ENCODE measurements at places on chromosomes 3 and 15.

GRCh38 chr15:56683908-56684307, 49.4 kb downstream of the ZNF280D start:
- no peak for DNase-seq

DNA sequence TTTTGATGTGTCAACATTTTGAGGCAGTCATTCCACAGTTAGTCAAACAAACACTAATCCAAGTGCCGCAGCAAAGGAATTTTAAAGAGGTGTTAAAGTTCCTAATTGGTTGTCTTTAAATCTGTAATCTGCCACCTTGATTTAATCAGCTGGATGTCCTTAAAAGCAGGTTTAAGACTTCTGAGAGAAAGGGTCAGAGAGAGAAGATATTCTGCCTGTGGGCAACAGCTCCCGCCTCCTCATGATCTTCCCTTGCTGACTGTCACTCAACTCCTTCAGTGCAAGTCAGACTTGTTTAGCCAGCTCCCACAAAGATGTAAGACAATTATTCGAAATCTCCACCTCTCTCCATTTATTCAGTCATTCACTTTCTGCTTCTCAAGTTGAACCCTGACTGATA, 92.6 kb upstream of the MYRIP start:
- no peak for DNase-seq

- no peak for DNase-seq
Measured at GRCh38 chr3:24763393-24763792, 268.7 kb upstream of the THRB start.

- DNase-seq, result no peak
Measured at GRCh38 chr15:62845241-62846126, 197.1 kb upstream of the TPM1 start.

DNA sequence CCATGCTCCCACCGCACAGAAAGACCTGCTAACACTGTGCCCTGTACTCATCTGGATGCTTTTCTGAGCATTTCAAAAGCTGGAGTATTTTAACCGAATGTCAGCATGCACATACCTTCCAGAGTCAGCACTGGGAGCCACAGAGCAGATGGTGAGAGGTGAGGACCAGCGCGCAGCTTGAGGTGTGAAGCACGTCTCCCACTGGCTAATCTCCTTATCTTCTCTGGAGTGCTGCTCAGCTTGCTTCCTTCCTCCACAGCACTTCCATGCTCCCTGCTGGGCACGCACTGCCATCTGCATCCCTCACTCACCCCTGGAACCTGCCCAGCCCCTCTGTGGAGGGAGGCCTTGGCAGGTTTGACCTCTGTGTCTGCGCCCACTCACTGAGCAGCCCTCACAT, at the start of gene GNB5:
GNB5 (minus strand) TSS at position 186 of the 400 bp plus-strand sequence. CDS start 6,716 bp downstream, outside the sequence.
- DNase-seq, result no peak

- DNase-seq, result no peak
Measured at GRCh38 chr15:64011736-64012135, 34.5 kb downstream of the DAPK2 start.

DNA sequence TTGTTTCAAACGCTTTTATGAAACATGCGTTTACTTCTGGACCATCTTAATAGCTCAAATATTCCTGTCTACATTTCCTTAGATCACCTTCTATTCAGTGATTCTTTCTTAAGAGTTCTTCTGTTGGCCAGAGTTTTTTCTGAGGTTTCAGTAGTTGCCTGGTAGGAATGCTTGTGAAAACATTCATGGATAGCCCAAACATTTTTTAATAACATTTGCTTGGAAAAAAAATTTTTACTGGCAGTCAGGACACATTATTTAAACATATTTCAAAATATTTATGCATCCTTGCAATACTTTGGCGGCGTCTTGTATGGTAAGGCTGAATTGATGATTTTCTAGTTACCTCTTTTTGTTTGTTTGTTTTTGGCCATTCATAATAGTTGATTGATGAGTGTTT, 47.4 kb upstream of the ZBTB20 start:
- no peak for DNase-seq

DNA sequence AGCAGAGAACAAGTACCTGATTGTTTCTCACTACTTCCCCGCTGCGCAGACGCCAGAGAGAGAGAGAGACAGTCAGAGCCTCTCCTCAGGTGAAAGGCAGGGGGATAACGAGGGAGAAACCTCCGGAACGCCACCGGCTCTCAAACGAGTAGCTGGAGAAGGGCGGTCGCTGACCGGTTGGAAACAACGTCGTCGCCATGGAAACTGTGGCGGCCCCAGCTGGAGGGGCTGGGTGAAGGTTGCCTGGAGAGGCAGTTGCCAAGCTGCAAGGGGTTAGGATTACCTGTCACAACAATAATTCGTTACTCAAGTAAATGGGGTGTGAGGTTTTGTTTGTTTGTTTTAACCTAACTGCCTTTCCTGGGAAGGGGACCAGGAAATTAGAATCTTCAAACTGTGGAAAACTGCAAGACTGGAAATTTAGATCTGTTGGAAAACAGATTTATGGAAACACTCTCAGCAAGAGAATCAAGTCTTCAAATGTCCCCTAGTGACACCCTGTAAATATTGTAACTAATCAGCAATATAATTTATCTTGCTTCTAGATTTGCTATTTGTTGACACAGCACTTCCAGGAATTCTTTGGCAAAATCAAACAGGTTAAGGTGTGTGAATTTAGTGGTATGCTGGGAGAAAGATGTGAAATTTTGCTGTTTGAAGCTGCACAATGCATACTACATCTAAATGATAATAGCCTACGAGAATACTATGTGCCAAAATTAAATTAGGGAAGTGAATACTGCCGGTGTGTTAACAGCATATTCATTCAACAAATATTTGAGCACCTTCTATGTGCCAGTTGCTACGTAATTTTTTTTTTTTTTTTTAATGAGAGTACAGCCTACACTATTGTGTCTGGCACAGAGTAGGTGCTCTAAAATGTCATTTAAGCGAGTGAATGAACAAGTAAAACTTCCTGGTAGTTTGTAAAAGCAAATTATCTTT, at the start of gene DNAH12:
DNAH12 (minus strand) TSS at position 164 of the 945 bp plus-strand sequence. CDS start 1,474 bp downstream, outside the sequence.
- DNase-seq, result no peak

- DNase-seq, result no peak
Measured at GRCh38 chr3:111769992-111770352, 89.1 kb upstream of the PHLDB2 start.

DNA sequence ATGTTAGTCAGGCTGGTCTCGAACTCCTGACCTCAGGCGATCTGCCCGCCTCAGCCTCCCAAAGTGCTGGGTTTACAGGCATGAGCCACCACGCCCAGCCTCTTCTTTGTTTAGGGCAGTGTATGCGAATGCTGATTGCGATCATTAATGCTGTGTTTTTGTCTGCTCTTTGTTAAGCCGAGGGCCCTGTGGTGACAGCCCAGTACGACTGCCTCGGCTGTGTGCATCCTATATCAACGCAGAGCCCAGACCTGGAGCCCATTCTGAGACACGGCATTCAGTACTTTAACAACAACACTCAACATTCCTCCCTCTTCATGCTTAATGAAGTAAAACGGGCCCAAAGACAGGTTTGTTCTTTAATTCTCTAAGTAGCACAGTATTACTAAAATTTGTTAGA, 7.8 kb downstream of the KNG1 start:
- DNase-seq, result no peak

GRCh38 chr15:28943611-28944230, 57.9 kb downstream of the APBA2 start:
- DNase-seq, result no peak

GRCh38 chr15:68910816-68911215, 19.5 kb upstream of the SPESP1 start:
- DNase-seq, result no peak

GRCh38 chr3:195247863-195248189, 23.1 kb downstream of the XXYLT1 start:
- no peak for DNase-seq

- DNase-seq, result no peak
Measured at GRCh38 chr3:10707400-10708215, 108.4 kb upstream of the SLC6A11 start.

DNA sequence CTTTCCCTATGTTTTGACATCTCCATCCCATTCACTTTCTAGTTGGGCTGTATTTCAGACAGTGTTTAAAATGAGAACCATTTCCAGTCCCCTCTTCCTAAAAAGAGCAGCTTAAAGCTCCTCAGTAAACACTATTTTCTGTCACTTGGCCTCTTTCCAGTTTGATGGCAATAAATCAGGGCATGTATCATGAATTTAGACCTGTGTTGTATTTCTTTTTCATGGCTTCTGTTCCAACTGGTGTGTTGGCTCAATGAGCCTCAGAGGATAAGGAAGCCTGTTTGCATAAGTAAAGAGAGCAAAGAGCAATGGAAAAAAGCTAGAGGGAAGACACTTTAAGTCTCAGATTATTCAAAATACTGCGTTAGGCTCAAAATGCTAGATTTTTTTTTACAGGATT, 7.2 kb downstream of the CCDC80 start:
- no peak for DNase-seq

- no peak for DNase-seq
Measured at GRCh38 chr3:186418671-186419145, 56.7 kb upstream of the DGKG start.

DNA sequence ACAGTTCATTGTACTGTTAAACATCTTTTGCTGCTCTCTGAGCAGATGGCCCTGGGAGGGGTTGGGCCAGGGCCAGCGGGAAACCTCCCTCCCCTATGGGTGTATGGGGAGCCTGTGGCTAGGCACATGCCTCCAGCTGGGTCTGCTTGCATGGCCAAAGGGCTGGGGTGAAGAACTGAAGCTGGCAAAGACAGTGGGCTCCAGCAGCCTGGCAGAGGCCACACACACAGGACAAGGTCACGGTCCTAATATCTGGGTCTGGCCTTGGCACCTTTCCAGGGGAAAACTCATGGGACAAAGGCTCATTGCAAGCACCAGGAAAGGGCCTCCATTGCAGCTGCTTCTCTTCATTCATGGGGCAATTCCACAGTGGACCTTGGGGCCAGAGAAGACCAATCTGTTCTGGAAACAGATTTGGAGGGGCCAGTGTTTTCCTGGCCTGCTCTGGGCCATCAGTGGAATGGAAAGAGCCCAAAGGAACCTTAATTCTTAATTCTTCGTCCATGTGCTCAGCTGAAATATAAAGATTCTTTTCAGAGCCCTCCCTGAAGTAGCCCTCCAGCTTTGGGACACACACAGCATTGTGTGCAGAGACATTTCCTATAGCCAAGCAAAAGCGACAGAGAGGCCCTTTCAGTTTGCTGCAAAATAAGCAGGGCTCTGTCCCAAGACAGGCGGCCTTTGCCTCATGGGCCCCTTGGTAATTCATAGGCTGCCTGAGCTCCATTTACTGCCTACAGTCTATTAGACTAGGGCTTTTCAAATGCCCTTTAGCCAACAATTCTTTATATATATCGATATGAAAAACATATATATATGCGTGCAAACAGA, 11.3 kb upstream of the LIMD1 start:
- DNase-seq, result no peak

DNA sequence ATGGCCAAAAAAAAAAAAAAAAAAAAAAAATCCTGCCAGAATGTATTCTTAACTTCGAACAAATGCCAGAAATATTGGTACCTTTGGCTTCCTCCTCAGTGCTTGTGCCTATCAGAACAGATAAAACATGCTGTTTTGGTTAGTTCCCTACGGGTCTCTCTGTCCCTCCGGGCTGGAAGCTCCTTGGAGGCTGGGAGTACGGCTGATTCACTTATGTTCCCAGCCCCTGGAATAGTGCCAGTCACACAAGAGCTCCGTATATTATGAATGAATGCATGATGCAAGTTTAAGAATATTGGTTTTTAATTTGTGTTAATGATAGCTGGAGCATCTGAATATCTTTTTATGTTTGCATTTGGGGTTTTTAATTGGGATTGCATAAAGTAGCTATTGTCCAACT, 44.0 kb downstream of the NR2F2 start:
- DNase-seq, result no peak
